ENCODE measurements at places on chromosomes 4 and X.

DNA sequence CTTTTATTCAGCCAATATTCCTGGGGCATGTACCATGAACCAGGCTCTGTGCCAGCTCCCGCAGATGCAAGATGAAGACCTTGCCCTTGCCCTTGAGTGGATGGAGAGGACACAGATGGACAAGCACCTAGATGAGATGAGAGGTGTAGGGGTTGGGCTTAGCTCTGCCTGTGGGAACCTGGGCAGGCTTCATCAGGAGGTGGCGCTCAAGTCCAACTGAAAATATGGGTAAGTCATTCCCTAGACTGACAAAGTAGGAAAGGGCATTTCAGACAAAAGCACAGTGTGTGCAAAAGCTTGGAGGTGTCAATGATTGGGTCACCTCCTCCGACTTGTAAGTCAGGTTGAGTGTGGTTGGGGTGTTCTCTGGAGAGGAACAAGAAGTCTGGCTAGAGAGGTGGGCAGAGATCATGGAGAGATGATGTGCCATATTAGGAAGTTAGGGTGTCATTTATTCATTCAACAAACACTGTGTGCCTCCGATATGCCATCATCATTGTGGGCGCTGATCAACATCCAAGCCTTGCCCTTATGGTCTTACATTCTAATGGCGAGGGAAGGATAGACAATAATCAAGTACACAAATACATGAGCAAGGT is 64.6 kb downstream of the ANAPC4 start:
- DNase-seq = peak; percentile 66

DNA sequence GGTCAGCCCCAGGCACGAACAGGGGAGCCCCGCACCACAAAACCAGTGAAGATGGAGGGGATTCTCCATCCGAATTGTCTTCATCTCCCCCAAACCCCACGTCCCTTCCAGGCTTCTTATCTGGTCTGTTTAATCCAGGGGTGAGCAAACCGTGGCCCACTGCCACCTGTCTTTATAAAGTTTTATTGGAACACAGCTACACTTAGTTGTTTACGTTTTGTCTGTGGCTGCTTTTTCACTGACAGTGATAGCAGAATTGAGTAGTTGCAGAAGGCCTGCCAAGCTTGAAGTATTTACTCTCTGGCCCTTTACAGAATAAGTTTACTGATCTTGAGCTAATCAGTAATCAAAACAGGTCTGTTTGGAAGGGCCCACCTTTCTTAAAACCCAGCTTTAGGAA is 324.0 kb downstream of the ARHGAP10 start:
- DNase-seq = no peak

- no peak for DNase-seq
These were observed 16.9 kb upstream of the HPRT1 start for GRCh38 chrX:134443020-134443419.

DNA sequence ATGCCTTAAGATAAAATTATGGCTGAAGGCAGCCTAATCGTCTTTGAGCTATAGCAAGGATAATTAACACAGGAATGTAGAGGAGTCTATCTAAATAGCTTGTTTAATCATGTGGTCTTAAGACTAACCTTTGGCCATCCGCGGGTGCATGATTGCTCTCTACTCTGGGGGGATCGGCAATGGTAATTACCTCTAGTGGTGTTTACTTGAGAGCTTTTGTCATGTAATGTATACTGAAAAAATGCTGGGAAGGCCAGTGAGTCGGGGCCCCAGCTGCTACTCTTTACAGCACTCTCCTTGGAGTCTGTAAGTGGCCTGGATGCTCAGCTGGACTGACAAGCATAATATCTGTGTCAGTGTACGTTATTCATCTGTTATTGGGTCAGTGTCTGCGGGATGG is 65.5 kb upstream of the GNPDA2 start:
- no peak for DNase-seq

DNA sequence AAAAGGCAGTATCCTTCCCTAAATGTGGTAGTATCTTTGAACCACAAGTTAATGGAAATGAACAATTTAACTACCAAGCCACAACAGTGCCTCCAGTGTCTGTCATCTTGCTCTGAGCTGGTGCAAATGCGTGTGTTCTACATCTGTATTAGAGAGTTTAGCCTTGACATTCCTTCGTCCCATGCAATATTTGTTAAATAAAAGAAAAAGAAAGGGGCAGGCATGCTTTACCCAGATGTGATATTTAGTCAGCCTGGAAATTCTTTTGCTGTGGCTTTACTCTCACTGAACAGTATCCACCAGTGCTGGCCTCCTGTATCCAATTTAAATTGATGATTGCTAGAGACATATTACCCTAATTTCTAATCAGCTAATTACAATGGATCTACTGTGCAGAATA is 310.5 kb downstream of the CFAP299 start:
- DNase-seq = no peak

DNA sequence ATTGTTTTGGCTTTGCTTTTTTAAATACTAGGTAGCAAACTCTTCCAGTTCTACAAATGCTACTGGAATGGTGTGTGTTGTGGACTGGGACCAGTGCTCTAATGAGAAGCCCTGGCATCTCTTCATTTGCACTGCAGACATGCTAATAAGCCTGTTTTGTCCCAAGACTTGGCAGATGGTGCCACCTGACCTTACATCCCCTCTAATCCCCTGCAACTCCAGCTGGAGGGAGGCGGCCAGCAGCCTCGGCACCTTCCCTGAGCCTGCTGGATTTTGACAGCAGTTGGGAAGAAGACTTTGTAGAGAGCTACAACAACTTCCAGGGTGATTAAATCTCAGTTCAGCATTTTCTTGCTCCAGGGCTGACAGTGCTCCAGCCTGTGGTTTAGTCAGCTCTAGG is 200.0 kb downstream of the DCLK2 start:
- no peak for DNase-seq

DNA sequence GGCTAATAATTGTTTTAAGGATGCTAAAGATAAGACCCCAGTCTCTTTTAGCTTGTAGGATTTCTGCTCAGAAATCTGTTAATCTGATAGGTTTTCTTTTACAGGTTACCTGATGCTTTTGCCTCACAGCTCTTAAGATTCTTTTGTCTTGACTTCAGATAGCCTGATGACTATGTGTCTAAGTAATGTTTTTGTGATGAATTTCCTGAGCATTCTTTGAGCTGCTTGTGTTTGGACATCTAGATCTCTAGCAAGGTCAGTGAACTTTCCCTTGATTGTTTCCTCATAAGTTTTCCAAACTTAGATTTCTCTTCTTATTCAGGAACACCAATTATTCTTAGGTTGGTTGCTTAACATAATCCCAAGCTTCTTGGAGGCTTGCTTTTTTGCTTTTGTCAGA is 104.1 kb downstream of the ZNF518B start:
- no peak for DNase-seq

GRCh38 chr4:157114671-157115070 is 38.7 kb downstream of the GLRB start:
- DNase-seq = no peak

GRCh38 chr4:26140150-26140898 is 180.5 kb upstream of the RBPJ start:
- no peak for DNase-seq

DNA sequence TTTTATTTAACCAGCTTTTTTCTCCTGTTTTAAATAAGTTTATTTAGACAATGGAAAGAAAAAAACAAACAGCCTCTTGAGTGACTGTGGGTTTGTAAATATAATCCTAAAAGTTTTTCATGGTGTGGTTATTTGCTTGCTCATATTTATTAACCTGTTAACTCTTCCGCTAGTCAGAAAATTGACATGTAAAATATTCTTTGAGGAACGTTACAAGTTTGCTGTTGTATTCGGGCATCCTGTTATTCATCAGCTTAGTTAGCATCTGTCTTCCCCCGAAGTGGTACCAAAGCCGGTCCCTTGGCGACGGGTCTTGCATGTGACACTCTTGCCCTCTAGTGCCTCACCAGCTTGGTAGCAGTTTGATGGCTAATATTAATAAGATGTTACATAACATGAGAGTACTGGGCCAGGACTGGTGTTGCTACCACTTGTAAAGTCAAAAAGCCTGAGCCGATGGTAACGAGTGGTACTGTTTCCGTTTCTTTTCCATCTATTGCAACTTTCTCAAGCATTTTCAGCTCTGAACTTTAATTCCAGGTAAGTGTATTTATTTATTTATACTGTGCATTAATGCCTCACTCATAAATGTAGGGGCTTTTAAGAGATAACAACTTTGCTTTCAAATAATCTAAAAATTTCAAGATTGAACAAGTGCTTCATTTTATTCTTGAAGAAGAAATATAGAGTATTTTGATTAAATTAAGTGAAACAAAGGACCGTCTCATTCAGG is at the start of gene NDST3:
NDST3 (plus strand) TSS at position 434 of the 733 bp plus-strand sequence. CDS start 19,425 bp downstream, outside the sequence.
- DNase-seq = peak; percentile 77

DNA sequence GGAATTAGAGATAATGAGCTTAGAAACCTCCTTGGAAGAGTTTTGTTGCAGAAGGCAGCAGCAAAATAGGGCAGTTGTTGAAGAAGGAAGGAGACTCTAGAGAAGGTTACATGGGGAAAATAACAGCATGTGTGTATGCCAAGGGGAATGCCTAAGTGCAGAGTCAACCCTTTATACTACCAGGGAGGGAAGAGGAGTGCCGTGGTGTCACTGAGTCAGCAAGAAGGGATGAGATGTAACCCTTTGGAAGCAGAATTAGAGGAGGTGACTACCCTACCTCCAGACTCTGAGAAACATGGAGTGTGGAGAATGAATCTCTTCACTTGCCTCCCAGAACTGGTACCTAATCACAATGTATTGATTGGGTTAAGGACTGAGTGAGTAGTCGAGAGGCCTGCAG is 6.7 kb upstream of the GABRE start:
- peak; percentile 50 for DNase-seq

GRCh38 chrX:139299309-139299708 is 231.2 kb upstream of the F9 start:
- no peak for DNase-seq

DNA sequence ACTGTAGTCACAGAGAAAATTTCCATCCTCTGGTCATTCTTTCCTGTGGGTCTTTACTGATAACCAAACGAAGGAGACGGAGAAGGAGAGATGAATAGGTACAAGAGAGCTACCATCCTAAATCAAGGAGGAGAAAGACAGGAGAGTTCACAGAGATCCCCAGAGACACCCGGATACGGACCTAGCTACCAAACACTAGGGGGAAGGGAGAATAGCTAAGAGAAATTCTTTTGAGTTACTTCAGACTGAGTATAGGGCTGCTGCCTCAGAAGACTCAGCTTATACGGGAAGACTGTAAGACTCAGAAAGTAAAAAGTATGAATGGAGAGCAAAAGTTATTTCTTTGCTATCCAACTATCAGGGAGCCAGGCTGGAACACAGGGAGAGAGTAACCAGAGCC is 572.1 kb downstream of the C4orf33 start:
- no peak for DNase-seq

- DNase-seq = no peak
These were observed 38.2 kb downstream of the DMP1 start for GRCh38 chr4:87688316-87688715.

GRCh38 chr4:5893004-5893580 is at the start of gene CRMP1:
Gene CRMP1 (minus strand): TSS chr4:5893086. CDS start chr4:5892969, 117 bp downstream.
- no peak for DNase-seq

DNA sequence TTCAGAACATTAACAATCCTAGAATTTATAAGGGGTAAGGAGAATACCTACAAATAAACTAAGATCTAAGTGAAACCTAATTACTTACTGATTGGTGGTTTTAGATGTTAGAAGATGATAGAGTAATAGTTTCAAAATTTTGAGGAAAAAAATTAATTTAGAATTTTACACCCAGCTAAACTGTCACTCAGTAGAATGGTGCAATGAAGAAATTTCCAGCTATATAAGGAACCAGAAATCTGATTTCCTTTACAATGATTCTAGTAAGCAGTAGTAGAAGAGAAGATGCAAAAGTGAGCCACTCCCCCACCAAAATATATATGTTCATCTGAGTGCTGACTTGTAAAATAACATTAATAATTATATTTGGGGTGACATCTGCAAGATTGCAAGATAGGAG is 55.3 kb upstream of the EPGN start:
- no peak for DNase-seq

DNA sequence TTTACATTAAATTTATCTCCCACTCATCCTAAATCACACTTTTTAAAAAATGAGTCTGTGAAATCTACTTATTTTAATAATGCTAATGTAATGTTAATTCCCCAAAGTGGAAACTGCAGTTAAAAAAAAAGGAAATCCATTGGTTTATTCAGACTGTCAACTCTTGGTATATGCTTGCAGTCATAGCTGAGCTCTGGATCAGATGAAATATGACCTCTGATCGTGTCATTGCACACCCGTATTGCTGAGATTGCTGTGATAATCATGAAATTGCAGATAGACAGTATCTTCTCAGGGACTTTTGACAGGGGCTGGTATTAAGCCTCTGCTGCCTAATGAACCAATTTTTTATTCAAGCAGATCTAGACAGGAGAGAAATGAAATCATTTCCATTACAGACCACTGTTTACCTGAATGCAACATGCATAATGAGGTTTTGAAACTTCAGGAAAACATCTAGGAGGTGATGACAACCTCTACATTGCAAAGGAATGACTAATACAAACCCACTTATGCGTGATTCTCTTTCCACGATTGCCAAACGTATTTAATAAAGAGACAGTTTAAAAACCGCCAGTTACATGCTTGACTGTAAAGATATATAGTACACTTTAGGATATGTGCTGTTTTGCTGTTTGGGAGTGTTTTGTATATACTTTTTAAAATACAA is 138.3 kb upstream of the PUDP start:
- DNase-seq = no peak

- peak; percentile 49 for DNase-seq
These were observed 167.4 kb downstream of the COL4A6 start for GRCh38 chrX:108270739-108271396.

- DNase-seq = peak; percentile 27
These were observed 349.3 kb downstream of the FBXO8 start for GRCh38 chr4:173934201-173934600.

GRCh38 chr4:118991686-118992085 is 103.0 kb downstream of the SYNPO2 start:
- no peak for DNase-seq

GRCh38 chrX:75276666-75277065 is 2.8 kb downstream of the UPRT start:
- DNase-seq = no peak

DNA sequence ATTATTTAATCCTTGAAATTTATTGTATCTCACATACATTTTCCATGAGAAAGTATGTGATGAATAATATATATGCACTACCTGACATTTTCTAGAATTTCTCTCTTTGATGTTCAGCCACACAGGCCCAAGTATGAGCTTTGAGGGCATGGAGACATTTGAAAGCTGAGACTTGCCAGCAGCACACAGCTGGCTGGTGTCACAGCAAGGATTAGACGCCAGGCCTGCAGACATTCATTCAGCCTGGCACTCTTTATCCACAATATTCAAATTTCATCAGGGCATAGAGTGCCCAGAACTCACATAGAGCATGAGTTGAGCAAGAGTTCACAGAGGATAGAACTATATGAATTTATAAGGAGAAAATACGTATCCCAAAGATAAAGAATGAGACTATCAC is 74.0 kb downstream of the GRIA2 start:
- no peak for DNase-seq

All from HT1080 (cell line).